OCI-LY7 (cell line): ENCODE measurements at places on chromosomes 3 and 15.

DNA sequence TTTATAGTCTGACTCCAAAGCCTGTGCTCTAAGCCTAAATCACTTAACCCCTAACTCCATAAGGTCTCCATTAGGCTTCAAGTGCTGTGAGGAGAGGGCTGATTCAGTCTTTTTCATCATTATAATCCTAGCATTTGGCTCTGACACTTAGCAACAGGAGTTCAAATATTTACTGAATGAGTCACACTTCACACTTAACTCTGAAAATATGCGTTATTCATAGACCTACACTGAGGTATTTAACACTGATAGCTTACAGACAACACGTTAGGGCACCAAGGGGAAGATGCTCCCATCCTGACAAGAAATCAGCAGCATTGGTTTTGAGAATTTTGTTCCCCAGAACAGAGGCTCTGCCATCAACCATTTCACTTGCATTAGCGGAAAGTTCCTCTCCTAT lies 53.5 kb downstream of the MSL2 start:
- DNase-seq = no peak

DNA sequence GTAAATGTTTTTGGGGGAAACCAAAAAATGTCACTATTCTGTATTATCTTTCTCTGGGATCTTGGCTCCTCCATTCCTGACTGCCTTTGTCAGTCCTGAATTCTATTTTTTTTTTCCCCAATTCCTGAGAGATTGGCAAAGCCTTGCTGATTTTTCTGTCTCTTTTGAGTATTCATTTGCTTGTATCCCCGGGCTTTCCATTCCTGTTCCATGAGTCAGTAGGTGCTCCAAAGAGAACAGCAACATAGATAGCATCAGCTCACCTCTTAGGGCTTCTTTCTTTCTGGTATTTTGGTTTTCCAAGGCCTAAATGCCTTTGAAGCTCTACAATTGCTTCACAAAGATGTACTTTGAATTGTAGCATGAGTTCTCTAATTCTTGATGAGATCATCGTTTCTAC lies 271.7 kb upstream of the LRRC3B start:
- no peak for DNase-seq

- no peak for DNase-seq
Measured at GRCh38 chr15:57220205-57220604, 156.1 kb upstream of the CGNL1 start.

DNA sequence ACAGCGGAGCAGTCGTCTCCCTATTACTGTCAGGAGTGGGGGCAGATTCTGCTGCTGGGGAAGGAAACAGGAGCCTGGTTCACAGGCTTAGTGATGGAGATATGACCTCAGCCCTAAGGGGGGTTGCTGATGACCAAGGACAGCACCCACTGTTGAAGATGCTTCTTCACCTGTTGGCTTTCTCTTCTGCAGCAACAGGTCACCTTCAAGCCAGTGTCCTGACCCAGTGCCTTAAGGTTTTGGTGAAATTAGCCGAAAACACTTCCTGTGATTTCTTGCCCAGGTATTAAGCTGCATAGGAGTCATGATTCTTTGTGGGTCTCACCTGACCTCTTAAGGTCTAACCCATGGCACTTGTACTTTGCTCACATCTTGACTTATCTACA lies 14.0 kb downstream of the ATRIP start:
- no peak for DNase-seq

GRCh38 chr3:49716169-49716568 lies 3.3 kb downstream of the AMIGO3 start:
- no peak for DNase-seq

GRCh38 chr15:84833447-84834228 lies 16.5 kb downstream of the ALPK3 start:
- no peak for DNase-seq

DNA sequence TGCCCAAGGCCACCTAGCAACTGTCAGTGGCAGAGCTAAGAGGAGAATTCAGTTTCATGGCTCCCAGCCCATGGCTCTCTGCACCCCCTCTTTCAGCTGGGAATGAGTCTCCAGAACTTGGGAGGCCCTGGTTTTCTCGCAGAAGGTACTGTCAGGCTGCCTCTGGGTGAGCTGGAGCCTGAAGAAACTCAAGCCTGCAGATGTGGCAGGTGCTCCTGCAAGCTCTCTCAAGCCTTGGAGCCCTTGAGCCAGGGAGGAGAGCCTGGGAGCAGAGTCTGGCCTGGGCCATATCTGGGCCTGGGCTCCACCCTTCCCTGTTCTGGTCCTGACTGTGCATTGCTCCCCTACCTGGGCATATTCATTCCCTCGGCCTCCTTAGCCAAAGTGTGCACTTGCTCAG lies 74.4 kb upstream of the TLE3 start:
- no peak for DNase-seq

DNA sequence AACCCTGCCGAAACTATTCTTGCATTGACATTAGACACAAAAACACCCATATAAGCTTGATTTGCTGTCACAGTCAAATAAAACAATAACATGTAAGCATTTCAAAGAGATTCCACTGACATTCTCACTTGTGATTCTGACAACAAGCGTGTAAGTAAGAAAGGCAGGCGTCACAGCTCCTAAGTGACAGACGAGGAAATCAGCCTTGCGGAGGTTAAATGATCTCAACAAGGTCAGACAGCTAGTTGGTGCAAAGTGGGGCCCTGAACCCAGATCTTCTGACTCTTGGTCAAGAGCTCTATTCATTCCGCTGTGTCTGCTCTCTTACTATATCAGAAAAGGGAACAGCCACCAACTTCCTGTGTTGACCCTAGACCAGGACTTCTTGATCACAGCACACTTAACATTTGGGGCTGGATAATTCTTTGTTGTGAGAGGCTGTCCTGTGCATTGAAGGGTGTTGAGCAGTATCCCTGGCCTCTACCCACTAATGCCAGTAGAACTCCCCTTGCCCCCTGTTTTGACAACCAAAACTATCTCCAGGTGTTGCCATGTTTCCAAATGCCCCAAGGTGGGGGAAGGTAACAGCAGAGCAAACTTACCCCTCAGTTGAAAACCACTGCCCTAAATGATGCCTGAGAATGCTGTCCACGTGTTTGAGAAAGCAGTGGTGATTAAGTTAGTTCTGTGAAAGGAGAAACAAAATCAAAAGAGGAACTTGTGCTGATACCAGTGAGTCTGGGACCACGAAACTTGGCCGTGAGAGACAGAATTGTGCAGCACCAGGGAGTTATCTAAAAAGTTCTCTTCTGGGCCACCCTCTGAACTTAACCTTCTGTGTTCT lies 86.1 kb downstream of the LIPC start:
- peak; percentile 12 for DNase-seq

GRCh38 chr3:34511891-34512290 lies 713.5 kb downstream of the PDCD6IP start:
- DNase-seq = no peak

DNA sequence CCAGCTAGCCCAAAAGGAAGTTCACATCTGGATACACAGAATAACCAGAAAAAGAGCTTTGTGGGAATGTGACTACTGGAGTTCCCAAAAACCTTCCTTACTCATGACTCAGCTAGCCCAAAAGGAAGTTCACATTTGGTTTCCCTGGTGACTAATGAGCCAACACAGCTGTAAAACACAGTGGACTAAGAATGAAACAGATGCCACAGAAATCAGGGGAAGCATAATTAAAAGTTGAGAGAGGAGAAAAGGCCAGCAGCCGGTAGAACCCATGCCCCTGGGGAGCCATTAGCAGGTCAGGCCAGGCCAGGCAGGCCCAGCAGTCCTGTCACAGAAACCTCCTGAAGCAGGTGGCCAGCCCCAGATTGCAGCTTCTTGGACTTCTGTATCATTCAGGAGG lies 130.3 kb downstream of the GHSR start:
- DNase-seq = no peak

DNA sequence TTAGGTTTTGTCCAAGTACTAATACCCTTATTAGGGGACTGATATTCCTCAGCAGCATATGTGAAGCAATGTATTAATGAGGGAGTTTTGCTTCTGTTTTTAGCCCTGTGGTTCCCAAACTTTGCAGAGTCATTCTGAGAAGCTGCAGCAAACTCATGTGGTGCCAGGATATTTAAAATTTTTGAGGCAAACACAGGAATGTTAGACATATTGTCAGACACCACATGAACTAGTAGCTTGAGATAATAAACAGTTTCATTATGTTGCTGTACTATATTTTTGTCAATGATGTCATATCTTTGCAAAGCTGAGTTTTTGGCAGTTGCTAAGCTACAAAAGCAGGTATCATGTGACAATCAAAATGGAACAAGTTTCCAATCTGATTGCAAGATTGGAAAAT lies 36.6 kb downstream of the ATP6V1A start:
- DNase-seq = no peak

GRCh38 chr3:31732548-31732947 lies 199.8 kb downstream of the STT3B start:
- no peak for DNase-seq

GRCh38 chr3:170128259-170128976 lies 53.1 kb downstream of the PHC3 start:
- peak; percentile 95 for DNase-seq

DNA sequence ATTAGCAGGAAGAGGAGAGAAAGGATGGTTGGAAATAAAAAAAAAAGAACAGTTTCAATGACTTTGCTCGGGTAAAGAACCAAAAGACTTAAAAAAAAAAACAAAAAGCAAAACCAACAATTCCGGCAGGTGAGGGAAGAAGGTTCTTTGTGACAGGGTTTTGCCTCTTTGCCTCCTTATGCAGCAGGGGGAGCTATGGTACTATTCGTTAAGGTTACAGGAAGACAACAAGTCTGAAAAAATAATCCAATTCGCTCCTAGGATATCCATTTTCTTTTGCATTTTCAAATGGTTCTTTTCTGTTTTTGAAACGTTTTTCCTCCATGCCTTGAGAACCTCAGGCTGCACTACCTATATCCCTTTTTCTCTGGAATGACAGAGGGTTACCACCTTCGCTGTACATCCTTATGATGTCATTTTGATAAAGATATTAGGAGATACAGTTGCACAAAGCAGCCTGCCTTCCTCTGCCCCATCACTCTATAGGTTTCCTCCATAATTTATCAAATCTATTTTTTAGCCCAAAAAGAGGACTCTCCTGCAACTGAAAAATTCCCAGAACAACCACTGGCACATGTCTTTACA lies 55.0 kb downstream of the CFAP20DC start:
- DNase-seq = peak; percentile 38

DNA sequence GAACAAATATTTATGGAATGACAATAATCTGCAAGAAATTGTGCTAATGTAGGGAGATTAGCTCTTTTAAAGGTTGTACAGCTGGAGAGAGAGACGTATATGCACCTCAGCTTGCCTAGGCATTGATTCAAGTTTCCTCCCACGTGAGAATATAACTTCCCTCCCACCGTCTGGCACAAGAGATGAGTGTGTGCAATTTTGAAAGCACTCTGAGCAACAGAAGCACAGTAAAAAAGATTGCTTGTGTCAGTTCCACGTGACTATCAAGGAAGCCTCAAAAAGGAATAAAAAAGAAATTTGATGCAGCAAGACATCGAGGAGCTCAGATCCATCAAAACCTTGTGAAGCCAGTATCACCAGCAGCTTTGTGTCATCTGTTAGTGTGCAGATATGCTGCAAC lies 435.3 kb downstream of the TUSC7 start:
- no peak for DNase-seq

DNA sequence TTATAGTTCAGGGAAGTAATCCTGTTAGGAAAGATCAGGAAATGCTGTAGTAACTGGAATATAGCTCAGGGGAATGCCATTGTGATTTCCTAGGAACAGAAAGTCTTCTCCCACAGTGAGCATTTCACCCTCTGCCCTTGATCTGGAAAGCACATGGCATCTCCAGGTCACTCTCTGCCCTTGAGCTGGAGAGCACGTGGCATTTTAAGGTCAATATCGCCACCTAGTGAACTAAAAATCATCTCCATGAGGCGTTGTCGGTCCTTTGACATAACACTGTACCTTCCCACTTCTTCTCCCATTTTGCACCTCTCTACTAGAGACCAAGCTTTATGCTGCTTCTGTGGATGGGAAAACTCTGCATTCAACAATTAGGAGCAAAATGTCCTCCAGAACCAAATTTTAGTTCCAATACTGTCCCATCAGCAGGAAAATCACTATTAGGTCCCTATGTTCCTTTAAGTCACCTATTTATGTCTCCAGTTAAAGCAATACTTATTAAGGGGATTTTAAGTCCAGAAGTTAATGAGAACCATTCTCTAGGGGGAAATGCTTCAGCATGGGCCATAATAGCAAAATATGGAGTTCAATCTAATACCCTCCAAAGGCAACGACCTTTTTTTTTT lies 54.7 kb upstream of the GK5 start:
- DNase-seq = peak; percentile 85

- DNase-seq = no peak
Measured at GRCh38 chr15:63348392-63348791, 33.3 kb downstream of the CA12 start.

DNA sequence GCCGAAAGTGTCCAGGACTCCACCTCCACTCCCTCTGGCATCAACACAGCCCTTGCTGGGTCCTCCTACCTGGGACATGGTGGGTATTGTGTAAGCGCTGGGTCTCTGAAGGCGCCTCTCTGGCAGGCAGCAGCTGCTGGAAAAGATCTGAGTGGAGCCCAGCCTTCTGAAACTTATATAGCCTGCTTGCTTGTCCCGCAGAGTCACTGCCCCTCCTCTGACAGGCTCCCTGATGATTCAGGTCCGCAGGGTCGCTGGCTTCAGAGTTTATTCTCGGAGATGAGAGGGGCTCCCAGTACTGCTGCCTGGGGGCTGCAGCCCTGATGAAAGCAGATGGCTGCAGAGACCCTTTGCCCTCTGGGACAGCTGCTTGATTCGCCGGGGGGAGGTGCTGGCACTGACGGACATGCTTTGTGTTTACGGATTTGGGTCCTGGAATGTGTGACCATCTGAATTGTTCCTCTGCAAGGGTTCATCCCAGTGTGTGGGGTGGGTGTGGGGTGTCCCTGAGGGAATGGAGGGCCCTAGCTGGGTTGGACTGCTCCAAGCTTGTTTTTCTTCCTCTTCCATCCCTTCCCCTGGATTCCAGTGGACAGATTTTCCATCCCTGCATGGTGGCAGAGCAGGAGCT lies at the start of gene MUSTN1:
Gene MUSTN1, minus strand, starts transcription at position 149 of the 631 bp plus-strand sequence. Its CDS starts 71 bp downstream, at position 78.
- no peak for DNase-seq

DNA sequence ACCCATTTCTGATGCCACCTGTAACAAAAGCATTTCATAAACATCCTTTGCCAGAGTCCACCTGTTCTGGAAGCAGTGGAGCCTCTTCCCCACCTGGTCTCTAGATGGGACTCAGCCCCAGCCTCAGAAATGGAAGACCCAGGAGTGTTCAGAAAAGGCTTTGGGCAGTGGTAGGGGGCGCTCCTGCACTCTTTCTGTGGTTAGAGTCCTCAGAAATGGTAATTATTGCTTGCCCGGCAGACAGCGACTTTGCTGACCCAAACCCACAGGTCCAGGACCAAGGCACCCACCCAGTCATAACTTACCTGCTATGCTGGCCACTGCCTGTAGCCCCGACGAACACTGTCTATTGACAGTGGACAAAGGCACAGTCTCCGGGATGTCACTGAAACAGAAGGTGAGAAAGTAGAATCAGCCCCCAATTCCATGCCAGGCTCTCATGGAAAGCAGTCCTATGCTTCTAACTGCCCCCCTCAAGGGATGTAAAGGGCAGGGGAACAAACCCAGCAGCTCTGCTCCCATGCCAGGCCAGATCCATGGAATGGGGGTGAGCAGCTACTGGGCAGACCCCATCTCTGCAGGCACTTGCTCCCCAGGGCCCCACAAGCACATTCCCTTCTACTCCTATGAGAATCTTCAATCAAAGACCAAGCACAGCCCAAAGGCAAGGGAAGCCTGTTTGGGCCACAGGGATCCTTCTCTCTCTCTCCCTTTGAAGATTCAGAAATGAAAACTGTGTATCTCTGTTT lies 5.1 kb downstream of the ACAA1 start:
- DNase-seq = no peak

GRCh38 chr15:90307661-90308060 lies 42.2 kb downstream of the NGRN start:
- no peak for DNase-seq

GRCh38 chr3:171464462-171464861 lies 4.3 kb upstream of the TNIK start:
- DNase-seq = no peak
